ENCODE measurements at places on chromosomes 5 and 9. TPM values are rescaled to one million over a fixed set of nuclear protein-coding genes. Genes with fewer than 3 reads are reported as not detected.
A peak's percentile ranks its signal among the peaks of the same experiment; 100 is the strongest.

- no peaks in the 10 kb centered on the region for H3K4me1 ChIP-seq
- no peak for DNase-seq
- no peak overlapping the region for H3K27ac ChIP-seq
- no peak overlapping the region for H3K4me3 ChIP-seq
- H3K36me3 ChIP-seq: no peaks in the 10 kb centered on the region
Measured at GRCh38 chr9:109192732-109193361, 25.8 kb upstream of the FRRS1L start.

DNA sequence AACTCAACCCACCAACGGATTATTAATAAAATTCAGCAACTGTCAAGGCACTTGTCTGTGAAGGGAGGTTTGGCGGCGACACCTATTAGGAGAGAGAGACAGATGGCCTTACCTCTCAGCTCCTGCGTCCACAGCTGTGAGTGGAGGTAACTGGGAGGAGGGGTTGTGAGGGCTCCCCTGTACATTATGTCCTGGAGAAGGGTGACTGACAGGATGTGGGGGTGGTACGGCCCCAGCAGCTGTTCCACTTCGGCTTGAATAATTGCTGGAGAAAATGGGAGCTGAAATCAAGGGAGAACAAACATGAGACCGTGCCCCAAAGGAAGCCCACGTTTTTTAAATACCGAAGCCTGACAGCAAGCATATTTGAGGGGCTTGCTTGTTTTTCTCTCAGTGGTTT is 353.5 kb upstream of the RFX3 start:
- no peak overlapping the region for H3K4me3 ChIP-seq
- H3K4me1 ChIP-seq: peaks cover 5% of the 10 kb centered on the region
- no peaks in the 10 kb centered on the region for H3K27me3 ChIP-seq
- DNase-seq: no peak

- H3K27ac ChIP-seq: no peak overlapping the region
- peaks cover 20% of the 10 kb centered on the region for H3K27me3 ChIP-seq
- no peaks in the 10 kb centered on the region for H3K36me3 ChIP-seq
- no peak overlapping the region for H3K4me3 ChIP-seq
- H3K4me1 ChIP-seq: peaks cover 14% of the 10 kb centered on the region
Measured at GRCh38 chr5:171628633-171628974, 157.0 kb upstream of the SMIM23 start.

DNA sequence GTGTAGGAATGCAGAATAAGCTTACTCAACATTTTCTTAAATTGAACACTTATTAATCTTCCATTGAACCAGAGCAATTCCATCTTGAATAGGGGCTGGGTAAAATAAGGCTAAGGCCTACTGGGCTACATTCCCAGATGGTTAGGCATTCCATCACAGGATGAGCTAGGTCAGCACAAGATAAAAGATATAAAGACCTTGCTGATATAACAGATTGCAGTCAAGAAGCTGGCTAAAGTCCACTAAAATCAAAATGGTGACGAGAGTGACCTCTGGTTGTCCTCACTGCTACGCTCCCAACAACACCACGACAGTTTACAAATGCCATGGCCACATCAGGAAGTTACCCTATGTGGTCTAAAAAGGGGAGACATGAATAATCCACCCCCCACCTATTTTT is 156.1 kb downstream of the NXNL2 start:
- H3K27ac ChIP-seq: no peak overlapping the region
- H3K27me3 ChIP-seq: no peaks in the 10 kb centered on the region
- no peak for DNase-seq
- no peaks in the 10 kb centered on the region for H3K36me3 ChIP-seq

PIP5K1B gene
- 1.2 TPM for total RNA-seq

- no peak within 1 kb of the TSS for H3K4me3 ChIP-seq
- H3K4me1 ChIP-seq: peaks cover 15% of the 10 kb centered on the region
- H3K27me3 ChIP-seq: peaks cover 44% of the 10 kb centered on the region
- H3K36me3 ChIP-seq: no peaks in the 10 kb centered on the region
- peak; percentile 21 for DNase-seq
- no peak within 1 kb of the TSS for H3K27ac ChIP-seq
Measured at GRCh38 chr5:76082772-76083554, at the start of gene SV2C. SV2C (plus strand) TSS chr5:76083383; CDS start chr5:76131751, 48,368 bp downstream.

GPR150 gene
- 0.09 TPM for total RNA-seq

GRCh38 chr5:123783421-123783820 is 271.4 kb downstream of the CSNK1G3 start:
- H3K27me3 ChIP-seq: no peaks in the 10 kb centered on the region
- peak; percentile 64 for DNase-seq
- H3K36me3 ChIP-seq: no peaks in the 10 kb centered on the region
- no peak overlapping the region for H3K4me3 ChIP-seq
- no peak overlapping the region for H3K27ac ChIP-seq

- H3K4me1 ChIP-seq: peaks cover 3% of the 10 kb centered on the region
- peaks cover 23% of the 10 kb centered on the region for H3K36me3 ChIP-seq
- H3K27me3 ChIP-seq: no peaks in the 10 kb centered on the region
- no peak overlapping the region for H3K27ac ChIP-seq
- DNase-seq: peak; percentile 62
- H3K4me3 ChIP-seq: no peak overlapping the region
Measured at GRCh38 chr5:172086194-172086975, 79.9 kb upstream of the FBXW11 start.

- no peak overlapping the region for H3K27ac ChIP-seq
- no peaks in the 10 kb centered on the region for H3K27me3 ChIP-seq
- no peaks in the 10 kb centered on the region for H3K36me3 ChIP-seq
- no peak overlapping the region for H3K4me3 ChIP-seq
Measured at GRCh38 chr5:165188556-165189175, 1683.2 kb downstream of the MAT2B start.

KLF9 gene
- total RNA-seq: 1.4 TPM
